ENCODE measurements at places on chromosomes 2 and 18.

DNA sequence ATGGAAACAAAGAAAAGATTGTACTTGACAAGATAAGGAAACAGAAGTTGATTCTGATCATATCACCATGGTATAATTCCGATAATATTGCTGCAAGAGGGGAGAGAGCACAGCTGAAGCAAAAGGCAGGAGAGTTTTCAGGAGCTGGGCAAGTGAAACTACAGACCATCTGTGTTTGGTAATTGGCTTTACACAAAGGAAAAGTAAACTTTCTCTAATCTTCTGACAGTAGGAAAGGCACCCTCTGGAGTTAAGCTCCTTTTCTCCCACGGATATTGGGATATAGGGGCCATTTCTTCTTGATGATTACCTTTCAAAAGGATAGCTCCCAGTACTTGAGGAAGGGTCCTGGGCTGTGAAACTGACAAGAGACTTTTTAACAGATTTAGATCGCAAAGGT is 29.9 kb upstream of the REG3A start:
- no peak for DNase-seq

DNA sequence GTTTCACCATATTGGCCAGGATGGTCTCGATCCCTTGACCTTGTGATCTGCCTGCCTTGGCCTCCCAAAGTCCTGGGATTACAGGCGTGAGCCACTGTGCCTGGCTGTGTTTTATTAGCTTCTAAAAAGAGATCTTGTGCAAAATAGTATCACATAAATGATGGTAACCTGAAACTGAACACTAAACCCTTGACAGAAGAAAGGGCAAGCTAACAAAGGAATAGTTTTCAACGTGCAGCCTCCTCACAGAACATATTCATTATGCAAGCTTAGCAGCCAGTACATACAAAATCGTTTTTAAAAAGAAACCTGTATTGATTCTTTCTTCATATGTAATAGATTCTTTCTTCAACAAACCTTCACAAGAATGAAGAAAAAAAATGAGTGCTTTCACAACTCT is 20.6 kb downstream of the CHN1 start:
- no peak for DNase-seq

GRCh38 chr2:20469595-20469994 is 22.7 kb downstream of the RHOB start:
- DNase-seq: no peak

- DNase-seq: no peak
These were observed at the start of gene MTCL1 for GRCh38 chr18:8705238-8705960. MTCL1 (plus strand) TSS chr18:8705556; CDS start chr18:8705661, 105 bp downstream.

GRCh38 chr18:58041633-58042032 is 2.4 kb upstream of the NEDD4L start:
- no peak for DNase-seq

GRCh38 chr18:3604498-3605408 is 154.8 kb downstream of the TGIF1 start:
- DNase-seq: no peak

DNA sequence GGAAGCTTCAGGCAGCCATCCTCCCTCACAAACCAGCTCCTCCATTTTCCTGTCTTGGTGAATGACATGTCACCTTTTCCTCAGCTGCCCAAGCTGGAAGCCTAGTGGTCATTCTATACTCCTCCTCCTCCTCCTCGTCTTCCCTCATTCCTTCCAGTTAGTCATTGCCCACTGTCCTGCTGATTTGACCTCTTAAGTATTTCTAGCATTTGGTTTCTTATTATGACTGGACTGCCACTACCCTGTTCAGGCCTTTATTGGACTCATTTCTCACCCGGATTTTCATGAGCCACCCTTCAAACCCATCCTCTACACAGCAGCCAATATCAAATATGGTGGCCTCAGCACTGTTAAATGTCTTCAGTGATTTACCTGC is 21.9 kb upstream of the MGAT5 start:
- DNase-seq: no peak

GRCh38 chr2:11742317-11742701 is 4.1 kb upstream of the LPIN1 start:
- no peak for DNase-seq

DNA sequence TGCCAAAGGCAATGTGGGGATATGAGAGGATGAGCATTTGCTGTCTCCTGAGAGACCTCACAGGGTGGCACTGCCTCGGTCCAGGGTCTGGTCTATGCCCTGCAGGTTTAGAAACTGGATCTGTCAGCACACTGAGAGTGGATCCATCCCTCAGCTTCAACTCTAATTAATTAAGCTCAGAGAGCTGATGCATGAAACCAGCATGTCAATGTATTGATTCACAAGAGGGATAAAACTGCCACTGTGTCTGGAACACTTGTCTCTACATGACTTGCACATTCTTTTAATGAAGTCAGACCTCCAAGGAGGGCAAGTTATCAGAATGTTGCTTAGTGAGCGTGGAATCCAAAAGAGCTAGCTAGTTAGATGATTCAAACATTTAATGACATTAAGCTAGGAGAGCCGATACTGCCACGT is 22.5 kb upstream of the POLE4 start:
- DNase-seq: no peak

DNA sequence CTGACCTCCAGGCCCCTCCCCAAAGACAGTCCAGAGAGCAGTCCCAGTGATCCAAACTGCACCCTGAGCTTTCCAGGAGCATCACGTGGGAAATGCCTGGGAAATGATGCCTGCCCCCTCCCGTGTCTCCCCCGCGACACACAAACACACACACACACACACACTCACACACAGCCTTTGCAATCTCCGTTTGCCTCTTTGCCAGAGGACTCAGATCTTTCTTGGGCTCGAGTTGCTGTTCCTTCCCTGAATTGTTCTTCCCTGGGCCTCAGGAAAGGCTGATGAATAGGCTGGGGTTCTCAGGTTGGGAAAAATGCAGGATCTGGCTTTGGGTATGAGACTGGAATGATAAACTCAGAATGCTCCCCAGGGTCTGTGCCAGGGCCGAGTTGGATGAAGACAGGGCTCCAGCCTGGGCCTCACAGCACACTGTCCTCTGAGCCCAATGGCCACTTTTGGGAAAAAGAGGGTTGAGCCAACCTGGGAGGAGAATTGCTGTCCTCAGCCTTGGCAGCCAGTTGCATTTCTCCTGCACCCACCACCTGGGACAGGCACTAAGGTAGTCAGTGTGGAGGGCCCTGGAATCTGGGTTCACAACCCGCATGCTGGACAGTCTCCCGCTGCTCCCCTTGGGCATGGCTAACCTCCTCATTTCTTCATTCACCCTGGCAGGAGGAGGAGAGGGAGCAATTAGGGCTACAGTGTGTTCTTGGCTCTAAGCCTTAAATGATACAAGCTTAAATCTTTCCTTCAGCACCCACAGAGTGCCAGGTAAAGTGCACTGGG is 43.9 kb upstream of the ATP6V1B1 start:
- DNase-seq: no peak

GRCh38 chr2:197889041-197889440 is 84.6 kb downstream of the PLCL1 start:
- no peak for DNase-seq

- DNase-seq: no peak
These were observed 604 bp downstream of the RALBP1 start for GRCh38 chr18:9475643-9476591.

DNA sequence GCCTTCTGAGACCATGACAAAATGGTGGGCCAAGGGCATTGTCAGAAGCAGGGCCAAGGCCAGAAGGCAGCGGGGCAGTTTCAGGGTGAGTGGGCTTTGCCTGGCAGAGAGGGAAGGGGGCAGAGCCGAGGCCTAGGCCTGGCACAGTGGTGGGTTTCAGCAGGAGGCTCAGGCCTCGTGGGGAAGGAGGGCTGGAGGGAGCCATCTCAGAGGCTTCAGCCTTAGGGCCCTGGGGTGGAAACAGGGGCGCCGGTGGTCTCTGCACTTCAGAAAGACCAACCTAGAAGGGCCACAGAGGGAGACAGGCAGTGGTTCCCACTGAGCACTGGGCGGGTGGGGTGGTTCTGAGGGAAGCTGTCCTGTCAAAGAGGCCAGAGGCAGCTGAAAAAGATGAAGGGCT is 58.0 kb upstream of the SMAD7 start:
- no peak for DNase-seq

Data from cortex of kidney (tissue), 1 donor.